ENCODE measurements at places on chromosomes 2 and 18.

DNA sequence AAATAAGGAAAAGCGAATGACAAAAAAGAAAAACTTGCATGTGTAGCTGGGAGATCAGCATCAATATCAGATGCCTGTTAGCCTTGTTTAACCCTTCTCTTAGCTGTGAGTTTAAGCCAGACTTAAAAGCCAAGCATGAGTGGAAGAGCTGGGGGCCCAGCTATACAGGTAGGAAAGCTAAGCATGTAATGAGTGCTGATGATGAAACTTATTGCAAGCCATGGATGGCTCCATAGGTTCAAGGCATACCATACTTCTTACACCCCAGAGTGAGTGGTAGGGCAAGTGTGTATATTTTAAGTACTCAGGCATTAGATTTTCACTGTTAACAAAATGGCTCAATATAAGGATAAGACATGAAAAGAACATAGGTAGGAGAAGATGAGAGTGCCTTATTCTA, 28.0 kb downstream of the RBBP8 start:
- DNase-seq, result no peak

DNA sequence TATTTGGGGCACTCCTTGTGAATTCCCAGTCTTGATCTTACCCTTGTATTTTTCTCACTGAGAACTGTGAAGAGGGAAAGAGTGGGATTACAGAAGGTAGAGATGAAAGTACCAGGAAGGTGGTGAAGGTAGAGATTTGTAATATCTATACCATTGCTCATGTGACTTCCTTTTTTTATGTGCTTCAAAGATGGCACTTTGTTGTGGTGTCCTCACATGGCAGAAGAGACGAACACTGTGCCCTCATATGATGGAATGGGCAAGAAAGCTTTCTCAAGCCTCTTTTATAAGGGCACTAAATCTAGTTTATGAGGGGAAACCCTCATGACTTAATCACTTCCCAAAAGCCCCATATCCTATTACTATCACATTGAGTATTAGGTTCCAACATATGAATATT, 28.9 kb upstream of the PPM1B start:
- DNase-seq, result no peak

GRCh38 chr2:160493227-160494028, at the start of gene RBMS1:
TSS of gene RBMS1 (minus strand) at chr2:160493807. CDS start at chr2:160493363, 444 bp downstream.
- DNase-seq, result no peak

- DNase-seq, result no peak
These were observed 405.8 kb upstream of the ID2 start for GRCh38 chr2:8276026-8276425.

DNA sequence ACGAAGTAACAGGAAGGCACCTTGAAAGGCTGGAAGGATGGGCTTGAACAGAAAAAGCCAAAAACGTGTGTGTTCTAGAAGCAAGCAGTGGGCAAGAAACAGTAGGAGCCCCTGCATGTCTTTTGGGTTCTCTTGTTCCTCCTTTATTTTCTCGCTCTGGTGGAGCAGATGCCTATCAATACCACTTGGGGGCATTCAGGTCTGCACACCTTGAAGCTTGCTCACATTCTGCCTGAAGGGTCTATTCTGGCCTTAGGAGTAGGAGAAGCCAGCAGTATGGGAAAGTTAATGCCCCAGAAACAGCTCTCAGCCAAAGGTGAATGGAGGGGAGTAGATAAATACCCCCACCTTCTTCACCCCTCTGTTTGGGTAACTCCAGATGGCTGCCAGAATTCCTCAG, 204.5 kb downstream of the TXNL1 start:
- no peak for DNase-seq

DNA sequence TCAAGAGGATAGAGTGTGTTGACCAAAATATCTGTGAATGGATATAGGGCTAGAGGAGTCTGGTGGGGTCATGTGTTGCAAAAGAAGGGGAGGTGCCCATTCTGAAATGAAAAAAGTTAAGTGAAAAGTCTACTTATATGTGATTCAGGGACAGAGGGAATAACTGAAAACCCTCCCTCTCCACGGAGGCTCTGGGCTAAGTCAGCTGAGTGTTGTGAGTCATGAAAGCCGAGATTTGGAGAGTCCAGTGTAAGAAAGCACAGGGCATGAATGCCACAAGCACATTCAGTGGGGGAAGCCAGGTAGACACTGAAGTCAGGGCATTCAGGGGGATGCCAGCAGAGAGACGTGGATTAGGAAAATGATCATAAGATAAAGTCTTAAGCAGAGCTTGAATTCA, 871.9 kb downstream of the TSN start:
- DNase-seq, result no peak

- DNase-seq, result no peak
These were observed 45.4 kb downstream of the C18orf63 start for GRCh38 chr18:74360852-74361655.

DNA sequence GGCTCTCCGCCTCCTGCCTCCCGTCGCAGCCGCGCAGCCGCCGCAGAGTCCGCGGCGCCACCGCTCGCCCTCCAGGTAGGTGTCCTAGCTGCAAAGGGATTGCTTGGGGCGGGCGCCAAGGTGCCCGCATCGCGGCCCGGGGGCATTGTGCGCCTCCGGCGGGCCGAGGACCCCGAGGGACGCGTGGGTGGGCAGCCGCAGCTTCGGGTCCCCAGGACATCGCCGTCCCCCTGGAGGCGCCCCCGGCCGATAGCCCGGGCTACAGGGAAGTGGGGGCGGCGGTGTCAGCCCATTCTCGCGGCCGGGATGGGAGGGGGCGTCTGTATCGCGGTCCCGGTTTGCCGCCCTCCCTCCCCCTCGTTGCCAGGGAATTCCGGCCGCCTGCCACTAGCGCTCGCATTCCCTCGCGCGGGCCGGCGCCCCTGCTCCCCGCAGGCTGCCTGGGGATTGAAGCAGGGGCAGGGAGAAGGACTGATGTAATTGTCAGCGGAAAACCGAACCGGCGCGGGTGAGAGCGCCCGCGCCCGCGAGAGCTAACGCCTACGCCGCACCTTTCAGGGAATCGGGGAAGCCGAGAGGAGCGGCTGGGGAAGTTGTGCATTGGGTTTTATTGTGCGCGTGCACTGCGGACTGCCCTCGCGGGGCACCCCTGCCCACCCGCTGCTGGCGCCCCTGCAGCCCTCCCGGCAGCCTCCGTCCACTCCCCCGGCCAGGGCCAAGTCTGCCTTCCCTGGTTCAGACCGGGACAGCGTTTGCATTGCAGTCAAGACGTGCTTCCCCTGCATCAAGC, 483 bp downstream of the OSBPL6 start:
- no peak for DNase-seq

DNA sequence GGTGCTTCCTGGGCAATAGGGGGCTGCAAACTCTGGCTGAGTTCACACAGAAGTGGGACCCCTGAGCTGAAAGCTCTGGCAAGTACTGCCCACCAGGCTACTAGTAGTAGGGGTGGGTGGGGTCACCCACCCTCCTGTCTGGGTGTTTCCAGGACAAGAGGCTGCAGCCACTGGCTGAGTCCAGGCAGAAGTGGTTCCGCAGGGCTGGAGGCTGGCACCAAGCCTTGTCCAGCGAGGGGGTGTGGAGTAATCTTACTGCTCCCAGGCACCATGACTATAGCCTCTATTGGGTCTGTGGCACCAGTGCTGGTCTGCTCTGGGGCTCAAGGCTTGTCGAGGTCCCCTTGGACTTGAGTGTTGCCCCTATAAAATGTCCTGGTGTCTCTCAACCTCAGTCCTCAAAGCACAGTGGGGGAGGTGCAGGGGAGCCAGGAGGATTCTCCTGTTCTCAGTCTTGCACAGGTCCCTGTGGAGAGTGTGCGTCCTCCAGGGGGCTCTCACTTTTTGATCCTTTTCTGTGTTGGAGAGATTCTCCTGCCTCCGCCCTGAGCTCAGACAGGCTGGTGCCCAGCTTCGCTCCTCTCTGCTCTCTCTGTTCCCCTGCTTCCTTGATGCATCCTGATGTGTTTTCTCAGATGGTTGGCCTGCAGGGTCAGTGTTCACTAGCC, 48.1 kb downstream of the NUP35 start:
- DNase-seq, result no peak

DNA sequence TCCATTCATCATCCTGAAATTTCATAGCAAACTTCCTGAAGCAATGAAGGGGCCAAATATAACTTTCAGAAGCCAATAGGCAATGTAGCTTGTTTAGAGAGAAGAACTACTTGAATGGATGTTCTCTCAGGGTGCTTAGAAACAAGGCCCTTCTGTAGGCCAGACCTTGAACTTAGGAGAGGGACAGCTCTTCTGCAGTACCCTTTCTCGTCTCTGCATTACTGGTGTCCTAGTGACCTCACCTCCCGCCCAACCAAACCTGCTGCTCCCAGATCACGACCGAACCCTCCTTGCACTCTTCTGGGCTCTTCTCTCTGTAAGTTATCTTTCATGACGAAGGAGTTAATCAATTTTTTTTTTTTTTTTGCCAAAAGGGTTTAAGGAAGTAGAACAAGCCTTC, 543.9 kb downstream of the TDRD15 start:
- no peak for DNase-seq

DNA sequence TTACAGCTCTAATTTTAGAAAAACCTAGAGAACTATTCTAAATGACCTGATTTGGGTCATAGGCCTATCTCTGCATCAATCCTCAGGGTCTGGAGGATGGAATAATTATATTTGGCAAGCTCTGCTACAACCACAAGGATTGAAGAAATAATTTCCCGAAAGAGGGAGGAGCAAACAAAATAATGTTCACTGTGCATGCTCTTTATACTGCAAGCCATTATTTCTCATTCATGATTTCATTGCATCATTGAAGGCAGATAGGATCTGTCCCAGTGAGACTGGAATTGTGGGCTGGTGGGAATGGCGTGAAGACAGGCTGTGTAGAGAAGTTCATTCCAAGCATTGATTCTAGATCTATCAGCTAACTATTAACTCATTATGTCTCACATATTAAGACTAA, 12.7 kb upstream of the MAPRE2 start:
- no peak for DNase-seq

GRCh38 chr18:58161659-58162058, 117.6 kb downstream of the NEDD4L start:
- no peak for DNase-seq

Data from NK-92 treated with Interleukin-12 subunit alpha and Interleukin-12 subunit beta, amount 100 ng/mL, for 24 hours (cell line).